ENCODE measurements at places on chromosomes 11 and 22.

- no peak for DNase-seq
Observed at GRCh38 chr11:118915396-118915795, 10.3 kb downstream of the BCL9L start.

GRCh38 chr11:9219115-9219514 lies 46.0 kb downstream of the DENND5A start:
- peak; percentile 98 for DNase-seq

DNA sequence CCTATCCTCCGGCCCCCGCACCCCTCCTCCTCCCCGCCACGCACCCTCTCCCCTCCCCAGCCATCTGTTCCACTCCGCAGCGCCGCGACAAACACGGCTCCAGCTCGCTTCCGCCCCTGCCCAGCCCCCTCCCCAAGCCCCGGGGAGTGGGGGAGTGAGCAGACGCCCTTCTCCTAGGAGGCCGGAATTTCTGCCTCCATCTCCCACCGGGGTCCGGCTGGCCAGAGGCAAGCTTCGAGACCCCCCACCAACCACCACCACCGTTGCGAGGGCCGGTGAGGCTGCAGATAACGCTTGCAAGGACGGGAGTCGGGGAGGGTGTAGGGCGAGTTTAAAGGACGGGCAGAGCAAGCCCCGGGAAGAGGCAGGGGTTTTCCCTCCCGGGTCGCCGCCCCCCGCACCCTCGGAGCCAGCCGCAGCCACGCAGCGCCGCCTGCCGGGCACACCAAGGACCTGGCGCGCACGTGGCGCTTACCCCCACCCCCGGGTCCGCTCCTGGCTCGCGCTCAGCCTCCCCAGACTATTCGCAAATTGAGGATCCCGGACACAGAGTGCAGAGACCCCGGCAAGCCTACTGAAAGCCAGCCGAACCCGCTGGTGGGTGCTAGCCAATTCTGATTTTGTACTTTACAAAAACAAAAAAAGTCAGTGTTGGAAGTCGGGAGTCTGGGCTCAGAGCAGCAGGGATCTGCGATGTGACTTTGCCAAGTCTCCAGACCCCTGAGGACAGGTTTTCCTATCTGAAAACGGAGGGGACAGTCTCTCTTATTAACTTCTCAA lies 22.6 kb downstream of the RTN4RL2 start:
- no peak for DNase-seq

DNA sequence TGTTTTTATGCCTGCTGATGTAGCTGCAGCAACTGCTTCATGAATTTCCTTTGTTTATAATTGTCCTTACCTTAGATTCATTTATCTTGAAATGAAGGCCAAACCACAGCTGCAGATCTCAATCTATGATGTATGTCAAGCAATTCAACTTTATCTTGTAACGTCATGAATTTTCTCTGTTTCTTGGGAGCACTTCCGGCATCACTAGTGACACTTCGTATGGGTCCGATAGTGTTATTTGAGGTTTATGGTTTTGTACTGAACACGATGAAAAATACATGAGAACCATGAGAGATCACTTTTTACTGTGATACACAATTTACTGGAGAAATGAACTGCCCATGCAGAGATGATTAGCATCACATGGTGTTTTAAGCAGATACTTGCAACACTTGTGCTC lies 98.5 kb downstream of the CSTPP1 start:
- no peak for DNase-seq

DNA sequence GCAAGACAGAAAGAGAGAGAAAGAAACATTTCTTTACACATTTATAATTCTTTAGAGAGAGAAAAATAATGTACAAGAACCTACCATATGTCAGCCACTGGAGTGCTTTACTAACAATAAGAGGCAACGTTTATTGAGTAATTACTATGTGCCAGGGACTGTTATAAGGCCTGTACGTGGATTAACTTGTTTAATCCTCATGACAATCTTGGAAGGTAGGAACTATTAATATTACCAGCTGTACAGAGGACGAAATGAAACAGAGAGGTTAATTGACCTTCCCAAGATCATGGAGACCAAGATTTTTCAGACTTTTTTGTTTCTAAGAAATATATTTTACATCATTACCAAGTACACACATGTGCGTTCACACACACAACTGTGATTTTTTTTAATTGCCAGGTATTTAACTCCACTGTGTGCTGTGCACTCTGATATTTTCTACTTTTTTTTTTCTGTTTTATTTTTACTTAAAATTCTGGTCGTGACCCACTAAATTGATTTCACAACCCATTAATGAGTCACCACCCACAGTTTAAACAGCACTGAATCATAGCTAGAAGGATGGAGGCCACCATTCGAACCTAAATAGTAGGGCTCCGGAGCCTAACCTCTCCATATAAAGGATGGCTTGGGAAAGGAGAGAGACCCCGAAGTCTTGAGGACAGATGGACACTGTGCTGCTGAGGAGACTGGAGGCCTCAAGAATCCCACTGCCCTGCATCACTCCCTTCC lies 21.4 kb downstream of the CREB3L1 start:
- peak; percentile 85 for DNase-seq

GRCh38 chr11:57641011-57641807 lies 8.5 kb downstream of the YPEL4 start:
- DNase-seq: peak; percentile 82

DNA sequence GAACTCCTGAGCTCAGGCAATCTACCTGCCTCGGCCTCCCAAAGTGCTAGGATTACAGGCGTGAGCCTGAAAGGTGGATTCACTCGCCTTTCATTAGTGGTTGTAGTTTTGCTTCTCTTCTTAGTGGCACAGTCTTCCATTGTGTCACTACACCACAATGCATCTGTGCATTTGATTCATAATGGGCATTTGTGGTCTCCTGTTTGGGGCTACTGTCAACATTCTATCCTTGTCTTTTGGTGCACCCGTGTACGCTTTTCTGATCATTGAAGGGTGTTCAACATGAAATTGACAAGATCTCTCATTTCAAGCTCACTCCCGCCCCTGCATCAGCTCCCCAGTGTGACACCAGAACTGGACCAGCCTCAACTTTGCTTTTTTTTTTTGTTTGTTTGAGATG lies 2.0 kb upstream of the SYT12 start:
- no peak for DNase-seq

DNA sequence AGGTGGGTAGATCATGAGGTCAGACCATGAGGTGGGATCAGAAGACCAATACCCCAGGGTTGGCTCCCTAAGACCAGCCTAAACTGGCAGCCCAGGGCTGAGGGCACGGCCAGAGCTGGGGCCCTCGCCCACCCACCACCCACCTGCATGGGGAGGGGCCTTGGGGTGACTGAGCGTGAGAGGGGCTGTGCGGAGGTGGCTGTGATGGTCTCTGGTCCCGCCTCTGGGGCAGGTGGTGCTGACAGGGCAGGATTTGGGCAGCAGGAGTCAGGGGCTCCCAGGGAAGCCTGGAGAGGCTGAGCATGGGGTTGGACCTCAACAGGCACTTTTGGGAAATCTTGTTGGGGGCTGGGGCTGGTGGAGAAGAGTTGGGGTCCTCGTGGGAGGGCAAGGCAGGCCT lies 39.8 kb upstream of the MUC5AC start:
- DNase-seq: no peak

GRCh38 chr11:113262594-113262993 lies 51.8 kb upstream of the TTC12 start:
- DNase-seq: no peak

DNA sequence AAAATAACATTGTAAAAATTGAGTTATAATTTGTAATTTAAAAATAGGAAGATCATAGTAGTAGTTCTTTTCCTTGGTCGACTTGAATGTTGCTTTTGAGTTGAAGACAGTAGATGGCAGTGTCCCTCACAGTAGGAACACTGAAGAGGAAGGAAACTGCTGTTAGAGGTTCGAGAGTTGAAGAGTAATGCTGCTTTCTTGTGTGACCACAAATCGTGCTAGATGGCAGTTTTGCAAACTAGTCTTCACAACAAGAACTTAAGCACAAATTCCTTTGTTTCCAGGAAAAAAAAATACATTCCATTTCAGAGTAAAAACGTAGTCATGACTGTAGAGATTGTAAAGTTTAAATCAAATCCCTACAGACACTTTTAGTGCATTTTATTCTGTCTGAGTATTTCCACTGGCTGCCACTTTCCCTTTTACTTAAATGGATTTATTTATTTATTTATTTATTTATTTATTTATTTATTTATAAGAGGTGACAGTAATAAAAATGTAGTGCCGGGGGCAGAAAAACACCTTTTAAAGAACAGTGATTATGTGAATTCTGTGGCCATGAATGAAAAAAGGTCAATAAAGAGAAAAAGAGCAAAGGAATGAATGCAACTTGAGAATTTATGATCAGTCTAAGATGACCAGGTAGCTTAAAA lies 54.6 kb downstream of the SPECC1L start:
- peak; percentile 92 for DNase-seq

- DNase-seq: no peak
Observed at GRCh38 chr11:117874910-117875381, 1.5 kb downstream of the FXYD6 start.

GRCh38 chr11:60902625-60903024 lies 3.8 kb downstream of the PRPF19 start:
- DNase-seq: no peak

DNA sequence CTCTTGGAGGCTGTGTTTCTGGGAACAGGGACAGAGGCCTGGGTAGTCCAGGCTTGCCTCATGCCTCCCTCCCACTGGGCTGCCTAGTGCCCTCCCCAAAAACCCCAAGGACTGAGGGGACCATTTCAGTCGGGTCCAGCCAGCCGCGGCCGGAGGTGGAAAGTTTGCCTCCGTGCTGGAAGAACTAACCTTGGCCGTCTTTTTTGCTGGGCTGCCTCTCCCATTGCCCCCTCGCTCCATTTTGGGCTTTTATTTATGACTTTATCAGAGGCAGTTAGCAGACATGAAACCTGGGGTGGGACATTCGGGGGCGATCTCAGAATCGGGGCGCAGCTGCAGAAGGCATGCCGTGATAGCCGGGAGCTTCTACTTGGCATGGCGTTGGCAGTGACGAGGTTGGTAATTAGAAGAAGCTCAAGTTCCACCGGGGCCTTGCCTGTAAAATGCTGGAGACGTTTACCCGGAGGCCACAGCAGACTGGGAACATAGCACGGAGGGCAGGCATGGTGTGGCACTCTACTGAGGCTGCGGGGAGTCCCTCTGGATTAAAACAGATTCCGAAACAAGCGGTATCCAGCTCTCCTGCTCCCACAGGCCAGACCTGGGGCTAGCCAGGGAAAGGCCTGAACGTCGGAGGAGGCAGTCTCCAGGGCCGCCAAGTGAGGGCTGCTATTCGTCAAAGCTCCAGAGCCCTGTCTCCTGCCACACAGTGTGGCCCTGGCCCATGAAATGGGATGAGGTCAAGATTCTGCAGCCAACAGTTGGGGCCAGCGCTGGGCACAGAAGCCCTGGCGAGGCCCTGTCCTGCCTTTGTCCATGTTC lies 76.4 kb upstream of the PPARA start:
- peak; percentile 49 for DNase-seq

GRCh38 chr11:114156782-114157181 lies 97.3 kb downstream of the ZBTB16 start:
- DNase-seq: no peak

GRCh38 chr22:27892064-27892463 lies 27.0 kb downstream of the PITPNB start:
- no peak for DNase-seq

GRCh38 chr11:120432056-120433018 lies 79.2 kb upstream of the GRIK4 start:
- peak; percentile 98 for DNase-seq

DNA sequence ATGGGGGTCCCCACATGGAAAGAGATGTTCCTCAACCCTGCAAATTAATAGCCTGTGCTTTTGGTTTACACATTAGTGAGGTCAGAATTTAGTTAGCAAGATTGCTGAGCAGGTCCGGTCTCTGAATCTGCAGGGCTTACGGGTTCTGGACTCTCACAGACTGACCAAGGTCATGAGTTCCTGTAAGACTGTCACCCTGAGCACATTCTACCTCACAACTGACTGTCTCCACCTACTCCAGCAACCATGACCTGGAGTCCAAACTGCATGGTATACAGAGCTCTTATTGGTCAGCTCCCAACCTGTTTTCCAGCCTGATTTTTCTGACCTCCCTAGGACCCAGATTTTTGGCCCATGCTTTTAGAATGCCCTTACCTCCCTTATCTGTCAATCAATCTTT lies 28.2 kb downstream of the DKK3 start:
- DNase-seq: no peak

- peak; percentile 72 for DNase-seq
Observed at GRCh38 chr11:17986007-17986710, 26.7 kb downstream of the SERGEF start.

DNA sequence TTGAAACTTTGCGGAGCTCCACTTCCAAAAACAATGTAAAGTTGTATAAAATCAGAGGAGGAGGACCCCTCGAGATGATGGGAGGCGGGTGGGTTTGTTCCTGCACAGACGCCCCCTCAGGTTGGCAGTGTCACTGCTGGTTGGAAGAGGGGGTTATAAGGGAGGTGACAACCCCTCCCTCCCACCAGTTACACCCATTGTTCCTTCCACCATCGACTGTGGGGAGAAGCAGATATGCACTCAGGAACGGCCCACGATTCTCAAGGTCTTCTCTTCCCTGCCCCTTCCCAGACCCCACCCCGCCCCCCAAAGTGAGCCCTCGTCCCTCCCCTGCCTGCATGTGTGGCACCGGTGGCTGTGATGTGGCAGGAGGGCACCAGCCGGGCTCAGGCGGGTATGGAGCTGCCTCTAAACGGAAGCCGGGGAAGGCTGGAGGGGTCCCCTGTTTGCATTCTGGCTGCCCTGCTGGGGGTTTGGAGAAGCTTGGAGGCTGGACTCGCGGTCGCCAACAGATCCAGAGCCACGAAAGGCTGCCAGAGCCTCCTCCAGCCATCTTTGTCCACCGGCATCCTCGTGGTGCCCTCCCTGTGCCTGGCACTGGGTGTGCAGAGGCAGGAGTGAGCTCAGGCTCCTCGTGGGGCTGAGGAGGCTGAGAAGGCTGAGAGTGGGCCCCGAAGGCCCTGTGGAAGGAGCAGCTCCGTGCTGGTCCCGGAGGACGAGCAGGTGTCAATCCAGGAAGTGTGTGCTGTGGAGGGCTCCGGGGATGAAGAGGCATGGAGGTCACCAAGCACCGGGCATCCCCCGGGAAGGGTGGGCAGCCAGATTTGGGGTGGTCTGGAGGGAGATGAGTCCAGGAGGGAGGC lies 778 bp downstream of the KDELR3 start:
- no peak for DNase-seq

- DNase-seq: no peak
Observed at GRCh38 chr11:128894685-128895084, 3.5 kb downstream of the KCNJ5 start.
